ENCODE measurements at places on chromosomes 2 and 18.

- DNase-seq: no peak
Measured at GRCh38 chr2:29335396-29335795, 220.2 kb downstream of the CLIP4 start.

GRCh38 chr2:134722728-134723127 is 3.9 kb upstream of the TMEM163 start:
- DNase-seq: no peak

DNA sequence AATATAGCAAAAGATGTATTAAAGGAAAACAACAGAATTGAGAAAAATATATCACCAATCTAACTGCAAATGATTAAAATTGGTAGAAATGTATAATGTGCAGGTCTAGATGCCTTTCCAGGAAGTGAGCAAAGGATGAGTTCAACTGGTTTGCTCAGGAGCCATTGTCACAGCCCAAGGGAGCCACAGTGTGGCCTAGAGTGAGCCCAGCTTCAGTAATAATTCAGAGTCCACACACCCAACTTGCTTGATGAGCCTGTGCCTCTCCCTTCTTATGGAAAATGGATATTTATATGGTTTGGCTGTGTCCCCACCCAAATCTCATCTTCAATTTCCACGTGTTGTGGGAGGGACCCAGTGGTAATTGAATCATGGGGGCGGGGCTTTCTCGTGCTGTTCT is 92.2 kb upstream of the ASAP2 start:
- no peak for DNase-seq

- no peak for DNase-seq
Measured at GRCh38 chr2:239898292-239898925, 126.7 kb downstream of the NDUFA10 start.

DNA sequence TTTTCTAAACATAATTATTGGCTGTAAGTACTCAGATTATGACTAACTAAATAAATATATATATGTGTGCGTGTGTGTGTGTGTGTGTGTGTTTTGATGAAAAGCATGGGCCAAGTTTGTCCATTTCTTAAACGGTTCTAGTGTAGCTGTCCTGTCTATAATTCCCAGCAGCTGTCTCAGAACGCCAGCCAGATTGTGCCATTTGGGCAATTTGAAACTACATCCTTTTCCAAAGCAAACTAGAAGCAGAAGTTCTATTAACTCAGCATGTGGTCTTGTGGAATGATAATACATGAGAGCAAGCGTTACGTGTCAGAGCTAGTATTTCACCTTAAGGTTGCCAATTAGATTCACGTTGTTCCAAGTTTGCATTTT is 1.7 kb downstream of the ARHGAP28 start:
- DNase-seq: peak; percentile 89

DNA sequence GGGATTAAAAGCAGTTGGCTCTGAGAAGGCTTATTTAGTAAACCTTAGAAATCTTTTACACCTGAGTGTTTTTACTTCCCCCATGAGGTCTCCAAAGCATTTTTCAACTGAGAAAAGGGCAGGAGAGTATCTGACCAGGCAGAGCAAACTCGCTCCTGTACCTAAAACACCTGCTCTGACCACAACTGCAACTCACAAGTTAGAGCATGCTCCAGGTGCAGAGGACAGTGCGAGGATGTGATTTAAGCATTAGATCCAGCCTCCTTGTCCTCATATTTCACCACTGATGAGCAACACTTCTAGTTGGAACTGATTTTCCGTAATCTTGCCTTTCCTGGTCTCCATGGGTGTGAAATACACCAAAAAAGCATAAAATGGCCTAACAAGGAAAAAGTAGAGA is 34.5 kb upstream of the TBC1D8 start:
- DNase-seq: no peak

DNA sequence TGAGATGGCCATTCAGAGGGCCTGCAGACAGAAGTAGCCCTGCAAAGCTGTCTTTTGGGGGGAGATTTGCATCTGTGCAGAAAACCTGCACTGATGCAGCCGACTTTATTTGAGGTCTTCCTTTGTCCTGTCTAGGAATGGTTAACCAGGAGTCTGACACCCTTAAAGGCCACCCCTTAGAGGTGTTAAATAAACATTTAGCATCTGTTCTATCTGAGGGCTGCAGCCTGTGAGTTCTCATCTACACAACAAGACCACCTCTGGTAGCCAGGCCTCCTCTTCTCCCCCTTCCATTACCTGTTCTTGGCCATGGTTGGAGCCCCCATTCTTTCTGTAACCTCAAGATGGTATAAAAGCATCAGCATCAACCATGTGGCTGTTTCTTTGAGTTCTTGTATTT is 214.4 kb upstream of the HS6ST1 start:
- DNase-seq: no peak

- no peak for DNase-seq
Measured at GRCh38 chr2:201950606-201951005, 83.0 kb upstream of the FZD7 start.

DNA sequence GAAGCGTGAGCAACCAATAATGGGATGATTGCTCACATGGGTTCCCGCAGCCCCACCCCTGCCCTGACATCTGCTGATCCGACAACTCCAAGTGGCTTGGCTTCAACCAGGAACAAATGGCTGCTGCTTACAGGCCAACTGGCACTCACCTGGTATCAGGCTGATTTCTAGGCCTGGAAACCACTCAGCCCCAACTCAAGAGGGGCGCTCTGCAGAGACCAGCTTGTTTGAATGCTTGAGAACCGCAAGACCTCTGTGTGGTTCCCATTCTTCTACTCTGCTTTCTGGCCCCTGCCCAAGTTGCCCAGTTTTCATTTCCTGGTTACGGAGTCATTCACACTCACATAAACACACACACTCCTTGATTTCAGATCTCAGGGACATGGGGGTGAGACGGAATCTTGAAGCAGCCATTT is 52.0 kb downstream of the TNP1 start:
- peak; percentile 68 for DNase-seq

DNA sequence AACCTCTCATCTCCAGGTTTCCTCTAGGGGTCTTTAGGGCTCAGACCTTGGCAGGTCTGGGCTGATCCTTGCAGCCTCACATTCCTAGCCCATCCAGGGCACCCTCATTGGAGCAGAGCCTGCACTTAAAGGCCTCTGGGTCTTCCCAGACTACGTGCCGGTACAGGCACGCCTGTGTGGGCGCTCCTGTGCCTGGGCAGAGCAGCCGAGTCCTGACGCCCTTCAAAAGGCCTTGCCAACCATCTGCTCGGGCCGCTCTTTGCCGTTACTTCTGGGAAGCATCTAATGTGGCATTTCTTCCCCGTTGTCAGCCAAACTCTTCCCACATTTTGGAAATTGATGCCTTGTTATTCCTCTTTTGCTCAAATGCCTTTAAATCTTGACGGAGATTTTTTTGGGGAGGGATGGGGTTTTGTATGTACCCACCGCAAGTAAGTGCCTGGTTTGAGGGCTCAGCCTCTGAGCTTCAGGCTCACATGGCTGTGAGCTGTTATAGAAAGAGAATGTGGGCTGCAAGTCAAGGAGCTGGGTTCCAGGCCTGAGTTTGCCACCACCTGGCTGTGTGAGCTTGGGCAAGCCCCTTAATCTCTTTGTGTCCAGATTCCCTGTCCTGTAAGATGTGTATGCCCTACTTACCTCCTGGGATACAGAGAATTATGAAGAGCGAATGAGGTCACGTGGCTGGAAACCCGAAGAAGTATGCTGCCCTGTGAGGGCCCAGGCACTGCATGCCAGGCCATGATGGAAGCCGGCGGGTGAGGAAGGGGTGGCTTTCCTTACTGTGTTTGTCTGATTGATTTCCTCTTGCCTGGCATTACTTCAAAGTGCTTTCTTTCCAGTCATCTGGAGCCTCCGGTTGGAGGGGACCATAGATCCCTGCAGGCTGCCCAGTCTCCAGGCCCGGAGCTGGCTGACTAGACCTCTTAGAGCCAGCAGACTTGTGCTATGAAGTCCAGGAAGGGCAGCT is 20.6 kb downstream of the EHD3 start:
- DNase-seq: no peak

DNA sequence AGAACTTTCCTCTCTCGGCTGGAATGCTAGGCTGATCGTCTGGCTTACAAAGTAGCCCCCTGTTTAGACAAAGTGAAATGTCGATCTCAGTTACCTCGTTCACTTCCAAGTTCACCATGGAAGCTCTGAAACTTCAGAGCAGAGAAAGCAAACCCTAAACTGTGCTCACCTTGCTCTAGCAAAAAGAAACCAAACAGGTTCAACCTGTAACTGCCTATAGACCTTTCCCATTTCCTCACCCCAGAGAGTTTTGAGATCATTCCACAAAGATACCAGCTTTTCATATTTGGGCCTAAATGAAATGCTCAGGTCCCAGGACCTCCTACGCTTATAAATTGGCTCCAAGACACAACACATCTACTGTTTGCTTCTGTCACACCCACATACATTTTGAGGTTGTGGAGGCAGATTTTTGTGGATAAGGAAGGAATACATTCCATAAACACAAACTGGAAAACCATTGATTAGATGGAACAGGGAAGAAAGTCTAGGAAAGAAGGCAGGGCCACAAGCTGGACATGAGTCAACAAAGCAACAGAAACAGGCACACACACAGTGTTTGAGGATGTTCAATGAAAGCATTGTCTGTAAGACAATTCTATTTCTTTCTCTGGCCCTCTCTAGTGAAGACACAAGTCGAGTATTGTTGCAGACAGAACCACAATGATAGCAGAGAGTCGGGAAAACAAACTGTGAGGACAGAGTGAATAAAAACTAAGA is 52.8 kb upstream of the TGIF1 start:
- no peak for DNase-seq

DNA sequence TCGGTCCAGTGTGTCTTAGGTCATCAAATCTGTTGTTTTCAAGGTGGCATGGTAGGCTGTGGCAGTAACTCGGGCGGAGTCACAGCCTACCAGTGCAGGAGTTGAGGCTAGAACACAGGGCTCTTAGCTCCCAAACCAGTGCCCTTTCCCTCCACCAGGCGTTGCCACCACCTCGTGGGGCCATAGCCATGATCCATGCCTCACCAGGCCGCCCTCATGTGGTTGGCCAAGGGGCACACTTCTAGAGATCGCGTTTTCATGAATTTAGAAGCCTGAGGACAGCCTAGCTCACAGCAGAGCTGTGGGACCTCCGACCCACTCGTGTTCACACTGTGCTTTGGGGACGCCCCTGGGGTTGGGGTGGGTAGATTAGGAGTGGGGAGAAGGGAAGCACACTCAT is 10.6 kb downstream of the SEC11C start:
- no peak for DNase-seq

GRCh38 chr18:72727038-72727655 is 140.6 kb downstream of the NETO1 start:
- peak; percentile 8 for DNase-seq

DNA sequence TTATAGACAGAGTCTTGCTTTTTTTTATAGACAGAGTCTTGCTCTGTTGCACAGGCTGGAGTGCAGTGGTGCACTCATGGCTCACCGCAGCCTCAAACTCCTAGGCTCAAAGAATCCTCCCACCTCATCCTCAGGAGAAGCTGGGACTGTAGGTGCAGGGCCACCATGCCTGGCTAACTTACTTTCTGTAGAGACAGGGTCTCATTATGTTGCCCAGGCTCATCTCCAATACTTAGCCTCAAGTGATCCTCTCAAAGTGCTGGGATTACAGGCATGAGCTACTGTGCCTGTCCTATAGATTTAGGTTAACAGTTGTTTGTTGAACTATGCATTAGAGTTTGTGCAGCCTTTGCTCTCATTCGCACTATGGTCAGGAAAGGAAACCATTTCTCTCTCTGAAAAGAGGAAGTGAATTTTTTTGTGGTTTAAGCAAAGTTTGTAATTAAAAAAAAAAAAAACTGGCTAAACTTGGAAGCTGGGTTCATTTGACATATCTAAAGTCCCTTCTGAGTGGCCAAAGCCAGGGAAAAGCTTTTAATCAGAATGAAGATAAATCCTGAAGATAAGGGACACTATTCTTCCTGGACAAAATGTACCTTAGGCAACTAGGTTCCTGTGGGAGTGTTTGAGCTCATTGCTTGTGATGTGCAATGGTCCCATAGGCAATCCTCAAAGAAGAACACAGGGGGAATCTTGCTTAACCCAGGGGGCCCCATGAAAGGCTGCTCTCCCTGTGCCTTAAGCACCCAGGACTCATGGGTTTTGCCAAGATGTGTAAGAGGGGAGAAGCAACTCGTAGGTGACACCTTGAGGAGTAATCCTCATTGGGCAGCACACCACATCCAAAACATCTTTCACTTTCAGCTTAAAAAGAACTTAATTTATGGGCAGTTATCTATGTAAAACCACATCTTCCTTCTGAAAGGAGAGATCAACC is 201.7 kb downstream of the MREG start:
- no peak for DNase-seq

DNA sequence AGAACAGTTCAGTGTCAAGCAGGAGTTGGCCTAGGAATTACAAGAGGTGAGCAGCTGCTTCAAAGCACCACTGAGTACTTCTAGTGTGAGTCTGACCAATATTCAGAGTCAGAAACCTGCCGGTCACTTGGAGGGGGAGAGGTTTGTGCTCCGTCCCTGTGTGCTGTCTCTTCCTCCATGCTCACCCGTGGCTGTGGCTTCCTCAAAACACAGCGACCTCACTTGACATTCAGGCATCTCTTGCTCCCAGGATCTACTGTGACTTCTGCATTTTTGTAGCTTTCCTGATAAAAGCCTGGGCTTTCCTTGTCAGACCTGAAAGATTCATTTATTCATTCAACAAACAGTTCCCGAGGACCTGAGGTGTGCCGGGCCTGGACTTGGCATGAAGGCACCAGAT is 32.9 kb downstream of the TPRKB start:
- DNase-seq: no peak

DNA sequence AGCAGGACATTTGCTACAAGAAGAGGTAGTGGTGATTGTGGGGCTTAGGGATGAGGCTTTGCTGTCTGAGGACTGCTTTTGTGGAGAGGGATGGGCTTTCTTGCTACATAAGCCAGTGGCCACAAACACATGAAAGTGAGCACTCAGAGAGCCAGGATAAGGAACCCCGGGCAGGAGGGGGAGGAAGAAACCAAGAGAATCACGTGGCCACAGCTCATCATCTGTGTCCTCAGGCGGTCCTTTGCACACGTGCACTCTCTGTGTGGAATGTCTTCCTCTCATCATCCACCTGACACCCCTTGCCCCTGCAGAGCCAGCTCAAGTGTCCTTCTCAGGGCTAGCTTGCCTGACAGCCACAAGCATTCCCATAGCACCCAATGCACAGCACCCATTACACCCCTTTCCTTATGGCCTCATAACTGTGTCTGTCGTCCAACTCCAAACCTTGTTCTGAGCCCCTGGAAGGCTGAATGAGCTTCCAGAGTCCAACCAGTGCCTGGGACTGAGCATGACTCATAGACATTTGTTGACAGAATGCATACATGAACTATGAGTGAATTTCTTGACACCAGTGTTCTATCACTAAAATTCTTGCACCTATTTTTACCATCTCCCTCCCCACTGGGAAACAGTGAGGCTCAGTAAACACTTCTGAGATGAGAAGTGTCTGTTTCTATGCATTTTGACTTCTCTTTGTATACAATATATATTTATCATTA is 398.3 kb downstream of the ALK start:
- DNase-seq: peak; percentile 65

DNA sequence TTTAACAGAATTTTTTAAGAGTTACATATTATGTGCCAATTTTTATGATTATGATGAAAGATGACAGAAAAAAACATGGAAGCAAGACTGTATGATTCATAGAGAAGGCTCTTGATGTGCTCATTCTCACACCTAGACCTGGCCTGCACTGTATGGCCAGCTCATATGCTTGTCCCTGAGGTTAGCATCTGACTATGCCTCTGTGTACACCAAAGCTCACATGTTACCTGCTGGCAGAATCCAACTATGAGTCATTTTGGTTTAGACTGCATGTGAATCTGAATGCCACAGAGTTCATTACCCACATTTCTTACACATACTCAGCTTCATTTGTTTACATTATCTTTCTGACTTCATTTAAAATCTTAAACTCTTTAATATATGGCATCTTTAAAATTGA is 139.0 kb downstream of the DSC3 start:
- DNase-seq: peak; percentile 84

All from astrocyte of the spinal cord (primary cell).